ENCODE measurements at places on chromosomes 7 and 10.

GRCh38 chr10:7412928-7413282 lies 2.1 kb upstream of the SFMBT2 start:
- no peak for DNase-seq

- peak; percentile 11 for DNase-seq
These were observed at the start of gene MRC1 for GRCh38 chr10:17808971-17809841. Gene MRC1, plus strand, starts transcription at chr10:17809348. Its CDS starts 118 bp downstream, at chr10:17809466.

DNA sequence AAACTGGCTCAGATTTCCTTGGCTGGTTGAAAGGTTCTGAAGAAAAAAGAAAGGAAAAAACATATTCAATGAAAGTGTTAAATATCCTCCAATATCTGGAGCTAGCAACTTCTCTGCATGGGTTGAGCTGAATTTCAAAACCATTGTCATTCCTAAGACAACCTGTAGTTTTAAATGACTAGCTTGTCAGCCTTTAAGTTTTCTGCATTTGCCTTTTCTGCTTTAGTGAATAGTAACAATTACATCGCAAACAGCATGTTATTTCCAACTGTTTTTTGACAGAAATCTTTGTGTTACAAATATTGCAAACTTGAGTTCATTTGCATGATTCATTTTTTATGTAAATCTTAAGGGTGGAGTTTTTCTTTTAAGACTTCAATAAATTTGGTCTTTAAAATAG lies 852.3 kb upstream of the CELF2 start:
- DNase-seq, result no peak

GRCh38 chr7:36781011-36781738 lies 56.9 kb upstream of the AOAH start:
- no peak for DNase-seq

- no peak for DNase-seq
These were observed 144.0 kb upstream of the PPP1R3A start for GRCh38 chr7:114062810-114063209.

- no peak for DNase-seq
These were observed 97.4 kb downstream of the FOXL3 start for GRCh38 chr7:387132-388022.

DNA sequence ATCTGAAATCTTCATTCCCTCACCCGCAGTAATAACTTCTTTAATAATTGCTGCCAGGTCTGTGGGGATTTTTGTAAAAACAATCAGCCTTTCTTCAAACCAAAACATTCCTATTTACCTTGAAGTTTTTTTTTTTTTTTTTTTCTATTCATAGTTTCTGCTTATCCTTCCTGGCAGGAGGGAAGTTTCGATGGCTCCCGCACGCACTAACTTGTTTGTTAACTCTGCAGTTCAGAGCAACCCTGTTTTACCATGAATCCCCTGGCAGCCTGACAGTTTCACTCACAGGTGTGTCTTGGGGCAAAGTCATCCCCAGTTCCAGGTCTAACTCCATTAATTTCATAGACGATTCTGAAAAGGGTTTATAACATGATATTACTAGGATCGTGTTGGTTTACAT lies 149.3 kb downstream of the KLF6 start:
- no peak for DNase-seq

GRCh38 chr10:6916601-6917000 lies 336.5 kb upstream of the PRKCQ start:
- no peak for DNase-seq

GRCh38 chr7:129162732-129163131 lies 18.2 kb downstream of the TSPAN33 start:
- DNase-seq, result no peak

DNA sequence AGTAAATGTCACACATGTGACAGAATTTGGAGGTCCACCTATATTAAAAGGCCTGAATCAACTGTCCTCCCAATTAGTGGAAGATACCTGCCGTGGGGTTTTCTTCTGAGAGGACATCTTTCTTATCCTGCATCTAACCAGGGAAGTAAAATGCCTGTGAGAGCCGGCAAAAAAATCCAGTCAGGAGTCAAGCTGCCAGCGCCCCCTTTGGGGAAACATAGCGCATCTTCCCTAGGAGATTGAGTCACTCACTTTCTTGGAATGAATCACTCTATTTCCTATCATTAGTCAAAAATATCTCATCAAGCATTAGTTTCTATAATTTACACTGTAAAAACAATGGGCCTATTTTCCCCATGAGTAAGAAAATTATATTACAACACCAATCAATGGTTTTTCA lies 66.4 kb upstream of the ANK3 start:
- DNase-seq, result no peak

DNA sequence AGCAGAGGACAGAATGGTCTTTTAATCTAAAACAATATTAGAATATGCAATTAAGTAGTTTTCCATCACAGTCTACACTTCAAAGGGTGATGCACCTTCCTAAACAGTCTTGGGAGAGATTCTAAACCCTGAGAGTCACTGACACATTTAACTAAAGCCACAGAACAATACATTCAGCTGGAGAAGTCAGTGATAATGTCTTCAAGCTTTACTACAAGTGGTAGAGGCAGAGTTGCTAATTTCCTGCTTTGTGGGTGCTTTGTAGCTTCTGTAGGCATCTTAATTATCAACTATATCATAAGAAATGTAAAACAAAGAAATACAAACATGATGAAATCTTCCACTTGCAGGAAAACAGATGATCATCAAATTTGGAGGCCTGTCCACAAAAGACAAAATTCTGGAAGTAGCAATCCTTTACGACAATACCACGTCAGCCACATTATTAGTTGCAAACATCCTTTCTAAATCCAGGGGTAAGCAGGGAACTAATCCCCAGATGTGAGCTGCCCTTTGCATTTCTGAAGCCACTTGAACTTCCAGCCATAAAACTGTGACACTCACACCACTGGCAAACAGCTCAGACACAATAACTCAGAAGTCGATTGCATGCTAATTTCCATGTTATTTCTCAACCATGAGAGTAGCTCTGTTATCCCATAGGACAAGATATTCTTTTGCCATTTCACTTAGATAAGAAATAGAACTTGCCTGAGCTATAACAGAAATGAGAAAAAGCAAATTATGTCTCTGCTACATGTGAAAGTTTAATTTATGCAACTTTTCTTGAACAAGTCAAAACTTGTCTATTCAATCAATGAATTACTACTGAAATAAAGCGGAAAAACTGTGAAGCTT lies 212.2 kb downstream of the FAM107B start:
- DNase-seq, result no peak

- DNase-seq, result no peak
These were observed 117.2 kb downstream of the ELFN1 start for GRCh38 chr7:1787241-1787640.

- DNase-seq, result no peak
These were observed 242.8 kb upstream of the TMEM72 start for GRCh38 chr10:44668336-44668735.

DNA sequence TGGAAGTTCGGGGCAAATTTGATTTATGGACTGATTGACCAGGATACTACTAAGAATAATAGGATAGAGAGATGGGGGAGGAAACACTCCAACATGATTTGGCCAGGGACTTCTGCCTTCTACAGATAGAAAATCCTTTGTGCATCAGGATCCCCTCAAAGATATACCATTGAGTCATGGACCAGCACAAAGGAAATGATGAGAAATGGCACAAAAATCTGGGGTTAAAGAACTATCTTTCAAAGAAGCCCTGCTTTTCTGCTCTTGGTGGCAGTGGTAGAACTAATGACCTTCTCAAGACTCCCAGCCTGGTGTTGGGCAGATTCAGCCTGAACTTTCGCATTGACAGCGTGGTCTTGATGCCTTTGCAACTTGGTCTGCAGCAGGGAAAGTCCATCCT lies 27.6 kb upstream of the LAMB1 start:
- DNase-seq, result no peak

DNA sequence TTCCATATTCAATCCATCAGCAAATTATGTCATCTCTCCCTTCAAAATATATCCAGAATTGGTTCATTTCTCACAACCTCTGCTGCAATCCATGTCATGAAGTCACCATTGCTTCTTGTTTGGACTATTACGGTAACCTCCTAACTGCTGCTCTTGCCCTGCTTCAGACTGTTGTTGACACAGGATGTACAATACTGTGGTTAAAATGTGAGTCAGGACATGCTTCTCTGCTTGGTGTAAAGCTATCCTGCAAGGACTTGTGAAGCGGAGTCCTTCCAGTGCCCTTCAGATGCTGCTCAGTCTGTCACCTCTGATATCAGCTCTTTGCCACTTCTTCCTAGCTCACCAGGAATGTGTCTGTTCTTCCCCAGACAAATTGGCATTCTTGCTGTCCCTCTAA lies 10.4 kb upstream of the NXPH1 start:
- no peak for DNase-seq

GRCh38 chr7:33886149-33886623 lies 19.2 kb upstream of the BMPER start:
- DNase-seq, result no peak

DNA sequence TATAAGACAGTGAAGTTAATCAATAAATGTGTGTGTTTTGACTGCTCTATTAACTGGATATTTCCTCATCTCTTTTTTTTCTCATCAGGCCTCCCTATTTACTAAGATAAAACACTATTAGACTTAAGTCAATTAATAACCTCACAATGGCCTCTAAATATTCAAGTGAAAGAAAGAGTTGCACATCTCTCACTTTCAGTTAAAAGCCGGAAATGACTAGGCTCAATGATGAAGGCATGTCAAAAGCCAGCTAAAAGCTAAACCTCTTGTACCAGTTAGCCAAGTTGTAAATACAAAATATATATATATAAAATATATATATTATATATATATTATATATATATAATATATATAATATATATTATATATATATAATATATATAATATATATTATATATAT lies 127.0 kb upstream of the MEOX2 start:
- no peak for DNase-seq

DNA sequence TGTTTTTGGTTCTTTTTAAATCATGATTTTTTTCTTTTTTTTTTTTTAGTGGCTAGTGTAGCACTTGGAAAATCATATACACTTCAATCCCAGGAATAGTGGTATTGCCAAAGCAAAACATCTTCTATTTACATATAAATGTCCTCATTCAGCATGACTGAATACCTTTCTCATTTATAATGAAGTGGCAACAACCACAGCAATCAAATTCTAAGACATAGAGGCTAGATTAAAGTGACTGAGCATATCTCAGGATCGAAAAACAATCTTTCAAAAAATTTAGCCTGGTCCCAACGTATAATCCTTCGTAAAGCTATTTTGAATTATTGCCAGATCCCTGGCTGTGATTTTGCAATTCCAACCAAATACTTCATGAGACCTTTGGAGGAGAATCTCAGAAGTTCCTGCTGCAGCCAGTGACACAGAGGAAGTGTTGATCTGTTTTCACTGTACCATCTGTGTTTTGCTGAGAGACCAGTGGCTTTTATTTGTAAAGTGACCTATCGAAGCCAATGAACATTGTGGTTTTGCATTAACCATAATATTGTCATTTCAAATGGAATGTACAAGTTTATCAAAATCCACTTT lies 29.8 kb upstream of the SP8 start:
- DNase-seq, result no peak

GRCh38 chr10:124731551-124731950 lies 12.6 kb downstream of the FAM53B start:
- no peak for DNase-seq

DNA sequence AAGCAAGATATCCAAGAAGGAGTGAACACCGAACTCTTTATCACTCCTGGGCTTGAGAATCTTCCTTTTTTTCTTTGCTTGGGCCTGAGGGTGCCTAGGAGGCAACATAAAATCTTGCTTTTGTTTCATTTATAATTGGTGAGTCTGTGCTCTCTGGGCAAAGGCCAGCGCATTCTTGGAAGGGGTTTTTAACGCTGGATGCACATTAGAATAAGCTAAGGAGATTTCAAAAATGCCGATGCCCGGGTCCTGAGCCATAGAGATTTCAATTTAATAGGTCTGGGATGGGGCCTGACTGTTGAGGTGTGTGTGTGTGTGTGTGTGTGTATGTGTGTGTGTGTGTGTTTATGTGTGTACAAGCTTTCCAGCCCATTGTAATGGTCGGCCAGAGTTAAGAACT lies 62.0 kb upstream of the SORCS3 start:
- no peak for DNase-seq

- no peak for DNase-seq
These were observed 652 bp downstream of the KAZALD1 start for GRCh38 chr10:101062232-101063049.

DNA sequence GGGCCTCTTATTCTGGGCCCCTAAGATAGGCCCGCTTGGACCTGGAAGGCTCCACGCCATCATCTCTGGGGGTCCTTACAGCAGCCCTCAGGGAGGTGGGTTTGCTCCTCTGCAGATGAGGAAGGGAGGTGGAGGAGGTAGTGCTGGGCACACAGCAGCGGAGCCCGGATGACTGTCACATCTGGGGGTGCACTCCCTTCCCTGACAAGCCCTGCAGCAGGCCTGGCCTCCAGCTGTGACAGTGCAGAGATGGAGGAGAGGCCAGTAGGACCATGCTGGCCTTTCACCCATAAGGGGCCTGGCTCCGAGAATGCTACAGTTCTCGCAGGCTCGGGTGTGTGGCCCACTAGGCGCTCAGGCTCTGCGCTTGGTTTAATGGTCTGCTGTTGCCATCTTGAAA lies 9.2 kb downstream of the GDF2 start:
- DNase-seq, result no peak

GRCh38 chr7:113548137-113548536 lies 370.7 kb downstream of the PPP1R3A start:
- no peak for DNase-seq

GRCh38 chr10:73756183-73756582 lies 12.0 kb downstream of the SEC24C start:
- no peak for DNase-seq

DNA sequence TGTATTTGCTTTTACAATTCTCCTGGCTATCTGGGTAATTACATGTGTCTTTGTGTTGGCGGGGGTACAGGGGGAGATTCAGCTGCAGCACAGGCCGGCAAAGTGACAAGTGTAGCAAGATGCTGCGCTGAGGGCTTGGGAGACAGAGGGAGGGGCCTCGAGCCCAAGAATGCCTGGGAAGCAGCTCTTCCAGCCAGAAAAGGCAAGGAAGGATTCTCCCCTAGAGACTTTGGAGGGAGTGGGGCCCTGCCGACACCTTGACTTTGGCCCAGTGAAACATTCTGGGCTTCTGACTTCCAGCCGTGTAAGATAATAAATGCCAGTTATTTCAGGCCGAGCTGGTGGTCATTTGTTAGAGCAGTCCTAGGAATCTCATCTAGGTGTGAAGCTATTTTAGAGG lies 7.2 kb upstream of the REPIN1 start:
- no peak for DNase-seq

DNA sequence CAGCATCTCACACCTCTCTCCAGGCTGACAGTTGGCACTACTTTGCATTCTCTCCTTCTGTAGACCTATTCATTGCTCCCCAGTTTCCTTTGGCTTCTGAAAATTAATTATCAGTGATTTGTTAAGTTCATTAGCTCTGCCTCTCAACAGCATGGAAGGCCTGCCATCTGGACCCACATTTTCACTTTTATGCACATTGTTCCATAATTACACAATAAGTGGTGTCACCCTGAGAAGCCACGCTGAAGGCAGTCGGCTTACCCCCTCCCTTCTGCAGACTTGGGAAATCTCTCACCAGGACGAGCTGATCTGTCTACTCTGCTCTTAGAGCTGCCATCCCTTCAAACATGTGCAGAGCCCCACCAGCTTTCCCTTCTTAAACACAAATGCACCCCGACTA lies 64.7 kb downstream of the SLIT1 start:
- DNase-seq, result no peak

Measured in hippocampal formation (tissue), 2 donors.